Sciatic nerve (tissue), 2 donors: ENCODE measurements at places on chromosomes 3 and 15. TPM values are rescaled to one million over a fixed set of nuclear protein-coding genes. Genes with fewer than 3 reads are reported as not detected.

DNA sequence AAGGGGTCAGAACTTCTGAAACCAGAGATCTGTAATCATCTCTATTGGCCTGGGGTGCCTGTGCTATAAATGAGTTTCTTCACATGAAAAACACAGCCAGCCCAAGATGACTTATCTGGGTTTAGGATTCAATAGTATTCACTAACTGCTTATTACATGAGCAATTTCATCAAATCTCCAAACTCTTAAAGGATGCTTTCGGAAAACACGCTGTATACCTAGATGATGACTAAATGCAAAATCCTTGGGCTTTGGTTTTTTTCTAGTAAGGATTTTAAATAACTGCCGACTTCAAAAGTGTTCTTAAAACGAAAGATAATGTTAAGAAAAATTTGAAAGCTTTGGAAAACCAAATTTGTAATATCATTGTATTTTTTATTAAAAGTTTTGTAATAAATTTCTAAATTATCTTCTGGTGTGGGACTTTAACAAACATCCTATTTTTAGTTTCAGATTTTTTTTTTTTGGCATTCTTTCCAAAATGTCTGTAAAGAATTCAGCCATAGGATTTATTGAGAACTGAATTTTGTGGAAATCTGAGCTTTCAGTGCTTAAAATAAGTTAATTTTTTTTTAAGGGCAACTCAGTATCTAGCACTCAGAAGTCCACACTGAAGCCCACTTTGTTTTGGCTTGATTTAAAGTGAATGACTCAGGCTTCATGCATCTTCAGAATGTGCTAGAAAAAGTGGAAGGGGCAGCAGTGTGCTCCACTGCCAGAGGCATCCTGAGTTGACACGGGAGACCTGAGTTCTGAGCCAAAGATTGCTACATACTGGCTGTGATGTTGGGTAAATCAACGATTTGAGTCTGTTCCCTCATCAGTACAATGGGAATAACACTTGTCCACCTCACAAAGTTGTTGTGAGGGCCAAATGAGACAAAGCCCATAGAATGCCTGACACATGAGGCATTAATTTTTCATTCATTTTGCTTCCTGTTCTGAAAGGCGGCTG is 18.7 kb downstream of the TMEM43 start:
- no peak for DNase-seq

DNA sequence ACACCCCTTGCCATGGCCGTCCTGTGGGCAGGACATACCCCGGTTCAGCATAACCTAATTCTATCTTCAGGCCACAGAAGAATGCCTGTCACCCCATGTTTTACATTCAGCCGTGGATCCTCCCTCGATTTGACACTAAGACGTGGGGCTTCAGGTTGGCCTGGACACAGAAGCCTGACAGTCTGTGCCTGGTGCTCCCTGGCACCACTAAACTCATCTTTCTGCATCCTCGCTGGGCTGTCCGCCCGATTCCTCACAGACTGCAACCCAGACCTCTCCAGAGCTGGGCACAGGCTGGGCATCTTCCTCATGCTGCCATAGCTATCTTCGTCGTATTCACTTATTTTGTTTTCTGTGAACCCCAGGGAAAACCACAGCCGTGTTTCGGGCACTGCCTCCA is 117.8 kb upstream of the IQSEC1 start:
- no peak for DNase-seq

DNA sequence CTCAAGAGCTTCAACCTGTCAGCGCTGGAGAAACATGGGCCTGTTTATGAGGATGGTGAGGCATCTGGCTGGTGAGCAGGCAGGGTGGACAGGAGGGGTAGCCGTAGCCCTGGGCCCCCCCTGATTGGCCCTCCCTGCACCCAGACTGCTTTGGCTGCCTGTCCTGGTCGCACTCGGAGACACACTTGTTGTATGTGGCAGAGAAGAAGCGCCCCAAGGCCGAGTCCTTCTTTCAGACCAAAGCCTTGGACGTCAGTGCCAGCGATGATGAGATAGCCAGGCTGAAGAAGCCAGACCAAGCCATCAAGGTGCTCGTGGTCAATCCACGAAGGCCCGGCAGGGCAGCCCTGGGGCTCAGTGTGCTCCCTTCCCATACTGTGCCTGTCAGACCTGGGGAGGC is 1.8 kb downstream of the APEH start:
- DNase-seq = no peak

- DNase-seq = no peak
Measured at GRCh38 chr3:141802316-141803077, 39.3 kb downstream of the GRK7 start.

DNA sequence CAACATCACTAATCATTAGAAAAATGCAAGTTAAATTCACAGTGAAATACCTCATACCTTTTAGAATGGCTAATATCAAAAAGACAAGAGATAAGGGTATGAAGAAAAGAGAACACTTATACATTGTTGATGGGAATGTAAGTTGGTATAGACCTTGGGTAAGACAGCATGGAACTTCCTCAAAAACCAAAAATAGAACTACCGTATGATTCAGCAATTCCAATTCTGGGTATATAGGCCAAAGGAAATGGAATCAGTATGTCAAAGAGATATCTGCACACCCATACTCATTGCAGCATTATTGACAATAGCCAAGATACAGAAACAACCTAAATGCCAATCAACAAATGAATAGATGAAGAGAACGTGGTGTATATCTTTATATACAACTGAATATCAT is 166.8 kb upstream of the LRRN1 start:
- no peak for DNase-seq

- no peak for DNase-seq
Measured at GRCh38 chr15:50813089-50813488, 47.6 kb upstream of the SPPL2A start.

The CHRNA3 gene
- total RNA-seq = not detected
